ENCODE measurements at places on chromosomes 1 and 21.

DNA sequence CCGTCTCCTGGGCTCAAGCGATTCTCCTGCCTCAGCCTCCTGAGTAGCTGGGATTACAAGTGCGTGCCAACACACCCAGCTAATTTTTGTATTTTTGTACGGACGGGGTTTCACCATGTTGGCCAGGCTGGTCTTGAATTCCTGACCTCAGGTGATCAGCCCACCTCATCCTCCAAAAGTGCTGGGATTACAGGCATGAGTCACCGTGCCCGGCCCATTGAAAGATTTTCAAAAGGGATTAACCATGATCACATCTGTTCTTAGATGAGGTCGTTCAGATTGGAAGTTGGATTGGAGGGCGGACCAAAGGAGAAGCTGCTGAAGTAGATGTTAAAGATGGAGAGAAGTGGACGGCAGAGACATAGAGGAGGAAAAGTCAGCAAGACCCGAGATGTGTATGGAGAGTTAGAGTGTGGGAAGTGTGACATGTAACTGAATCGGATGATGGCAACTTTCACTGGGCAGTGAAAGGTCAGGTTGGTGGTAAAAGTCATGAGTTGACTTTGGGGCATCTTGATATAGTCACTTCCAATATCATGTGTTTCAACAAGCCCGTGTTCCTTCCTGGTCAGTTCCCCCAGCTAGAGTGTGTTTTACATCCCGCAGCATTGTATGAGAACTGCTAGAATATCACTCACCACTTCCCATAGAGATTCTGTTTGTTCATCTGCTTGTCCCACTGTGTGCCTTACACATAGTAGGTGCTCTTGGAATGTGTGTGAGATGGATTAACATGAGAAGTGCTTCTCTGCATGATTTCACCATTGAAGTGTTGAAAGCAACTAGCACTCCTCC is 54.4 kb upstream of the TINAGL1 start:
- no peak for DNase-seq

GRCh38 chr1:211326528-211327345 is at the start of gene TRAF5:
TRAF5 (plus strand) TSS chr1:211326833; CDS start chr1:211353240, 26,407 bp downstream.
- DNase-seq, result peak; percentile 82

DNA sequence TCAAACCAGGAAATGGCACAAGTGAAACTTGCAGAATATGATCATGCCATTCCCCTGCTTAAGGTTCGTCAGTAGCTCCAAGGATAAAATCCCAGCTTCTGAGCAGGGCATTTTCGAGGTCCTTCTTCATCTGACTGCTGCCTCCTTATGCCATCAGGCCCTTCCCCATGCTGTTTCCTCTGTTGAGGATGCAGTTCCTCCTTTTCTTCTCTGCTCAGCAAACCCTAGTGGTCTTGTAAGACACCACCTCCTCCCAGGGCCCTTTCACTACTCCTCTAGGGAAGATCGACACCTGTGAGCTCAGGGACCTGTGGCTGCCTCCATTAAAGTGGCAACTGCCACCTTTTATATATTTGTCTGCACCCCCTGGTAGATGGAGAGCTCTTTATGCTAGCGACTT is 62.1 kb upstream of the JUN start:
- no peak for DNase-seq

DNA sequence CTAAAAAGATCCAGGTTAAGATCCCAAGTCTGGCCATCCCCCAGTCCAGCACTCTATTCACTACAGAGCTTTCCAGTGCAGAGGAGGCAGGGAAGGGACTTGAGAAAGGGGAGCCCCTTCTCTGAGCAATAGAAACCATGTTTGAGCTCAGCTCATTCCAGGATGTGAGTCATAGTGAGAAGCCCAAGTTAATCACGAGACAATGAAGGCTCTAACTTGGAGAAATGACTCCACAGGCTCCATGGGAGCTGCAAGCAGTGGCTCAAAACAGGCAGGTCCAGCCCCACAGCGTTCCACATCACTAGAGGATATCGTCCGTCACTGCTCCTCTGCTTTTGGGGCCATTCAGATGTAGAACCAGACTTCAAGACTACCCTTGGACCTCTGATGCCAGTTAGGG is 59.1 kb downstream of the CAMK2N1 start:
- DNase-seq, result peak; percentile 84

GRCh38 chr1:41758904-41759548 is 159.7 kb downstream of the HIVEP3 start:
- peak; percentile 70 for DNase-seq

DNA sequence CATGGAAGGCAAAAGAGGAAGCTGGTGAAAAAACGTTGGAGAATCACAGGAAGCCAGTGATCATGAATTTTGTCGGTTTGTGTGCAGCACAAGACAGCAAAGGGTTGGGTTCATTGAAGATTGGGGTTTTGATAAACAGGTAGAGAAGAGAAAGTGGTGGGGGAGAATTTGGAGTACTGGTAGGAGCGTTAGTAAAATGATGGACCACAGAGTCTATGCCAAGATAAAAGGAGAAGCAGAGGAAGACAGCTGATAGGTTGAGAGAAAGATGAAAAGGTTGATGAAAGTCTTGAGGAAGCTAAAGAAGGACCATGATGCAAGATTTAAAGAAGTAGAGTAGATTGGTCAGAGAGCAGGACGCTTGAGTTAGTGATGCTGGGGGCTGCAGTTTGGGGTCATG is 156.8 kb upstream of the POU3F1 start:
- DNase-seq, result no peak

DNA sequence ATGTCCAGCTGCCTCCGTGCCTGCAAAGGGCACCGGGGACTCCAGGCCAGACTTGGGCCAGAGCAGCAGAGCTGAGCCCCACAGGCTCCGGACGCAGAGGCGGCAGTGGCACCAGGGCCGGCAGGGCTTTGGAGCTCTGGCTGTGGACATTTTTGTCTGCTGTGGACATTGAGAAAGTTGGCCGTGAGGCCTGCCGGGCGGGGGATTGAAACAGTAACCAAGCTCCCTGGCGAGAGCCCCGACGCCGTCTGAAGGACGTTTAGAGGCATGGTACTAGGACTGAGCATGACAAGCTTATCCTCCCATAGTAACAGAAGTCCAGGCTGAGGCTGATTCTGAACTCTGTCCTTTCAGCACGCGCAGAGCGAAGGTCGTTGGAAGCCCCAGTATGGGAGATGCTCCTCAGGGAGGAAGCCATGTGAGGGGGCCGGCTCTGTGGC is 323.8 kb downstream of the AMY1C start:
- DNase-seq, result no peak

DNA sequence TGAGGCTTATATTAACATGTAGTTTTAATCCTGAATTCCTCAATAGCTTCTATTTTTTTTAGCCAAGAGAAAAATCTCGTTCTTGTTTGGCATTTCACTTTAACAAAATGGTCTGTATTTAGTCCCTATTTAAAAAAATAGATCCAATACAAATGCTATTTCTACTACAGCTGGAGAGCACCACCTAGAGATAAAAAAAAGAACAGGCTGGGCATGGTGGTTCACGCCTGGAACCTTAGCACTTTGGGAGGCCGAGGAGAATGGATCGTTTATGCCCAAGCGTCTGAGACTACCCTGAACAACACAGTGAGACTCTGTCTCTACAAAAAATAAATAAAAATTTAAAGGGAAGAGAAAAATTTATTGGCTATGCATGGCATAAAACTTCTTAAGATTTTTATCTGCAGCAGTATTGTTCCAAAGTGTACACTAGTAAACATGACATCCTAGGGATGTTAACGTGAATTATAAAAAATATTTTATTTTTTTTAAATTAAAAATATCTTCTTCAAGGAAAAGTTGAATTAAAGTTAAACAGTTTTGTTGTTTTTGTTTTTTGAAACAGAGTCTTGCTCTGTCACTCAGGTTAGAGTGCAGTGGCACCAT is 4.4 kb downstream of the ST7L start:
- DNase-seq, result peak; percentile 38

GRCh38 chr1:187264995-187265602 is 436.4 kb downstream of the PLA2G4A start:
- DNase-seq, result no peak

DNA sequence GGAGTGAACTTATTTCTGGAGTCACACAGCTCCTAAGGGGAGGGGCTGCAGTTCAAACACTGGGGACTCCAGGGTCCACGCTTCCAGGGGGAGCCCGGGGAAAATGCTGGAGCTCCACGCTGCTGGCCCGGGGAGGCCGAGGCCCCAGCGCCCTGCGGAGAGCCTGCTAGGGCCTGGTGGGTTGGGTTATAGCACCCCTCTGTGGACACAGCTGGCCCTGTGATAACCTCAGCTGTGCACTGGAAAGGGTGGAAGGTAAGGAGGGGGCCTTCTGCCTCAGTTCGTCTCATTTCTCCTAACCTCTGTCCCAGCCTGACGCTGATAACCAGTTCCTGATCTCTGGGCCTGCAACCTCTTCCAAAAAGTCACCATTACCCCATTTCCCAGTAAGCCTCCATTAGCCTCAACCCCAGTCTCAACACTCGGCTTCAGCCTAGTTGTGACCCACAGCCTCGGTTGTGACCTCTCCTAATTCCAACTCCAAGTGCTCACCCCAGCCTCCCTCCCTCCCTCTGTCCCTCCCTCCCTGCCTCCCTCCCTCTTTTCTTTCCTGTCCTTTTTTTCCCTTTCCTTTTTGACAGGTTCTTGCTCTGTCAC is 7.1 kb downstream of the NBL1 start:
- peak; percentile 90 for DNase-seq

DNA sequence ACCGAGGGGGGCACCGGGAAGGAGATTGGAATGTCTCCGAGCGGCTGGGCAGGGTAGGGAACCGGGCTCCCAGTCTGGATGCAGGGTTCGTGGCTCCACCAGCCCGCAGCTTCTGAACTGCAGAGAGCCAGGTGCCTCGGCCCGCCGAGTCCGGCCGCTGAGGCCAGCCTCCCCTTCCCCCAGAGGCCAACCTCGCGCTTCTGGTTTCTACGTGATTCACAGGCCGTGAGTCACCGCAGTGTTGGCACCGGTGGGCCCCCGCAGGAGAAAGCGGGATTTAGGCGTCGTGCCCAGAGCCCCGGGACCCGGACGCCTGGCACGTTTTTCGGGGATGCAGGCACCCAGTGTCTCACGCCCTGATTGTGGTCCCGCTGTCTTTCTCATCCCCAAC is 458 bp downstream of the CRABP2 start:
- DNase-seq, result peak; percentile 78

- no peak for DNase-seq
Observed at GRCh38 chr1:37069406-37069805, 35.1 kb upstream of the GRIK3 start.

DNA sequence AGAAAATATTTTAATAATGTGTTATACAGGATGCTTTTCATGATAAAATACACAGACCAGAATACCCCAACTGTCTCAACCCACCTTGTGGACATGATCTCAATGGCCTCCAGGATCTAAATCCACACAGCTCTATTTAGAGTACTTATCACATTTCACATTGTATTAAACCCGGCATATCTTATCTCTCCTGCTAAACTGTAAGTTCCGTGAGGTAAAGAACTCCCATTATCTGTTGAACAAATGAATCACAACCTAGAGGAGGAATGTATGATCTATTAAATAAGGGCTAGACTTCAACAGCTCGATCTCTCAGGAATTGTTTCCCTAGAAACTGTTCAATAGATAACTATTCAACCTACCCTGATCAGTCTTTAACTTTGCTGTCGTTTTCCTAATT is 6.9 kb downstream of the ETV3 start:
- no peak for DNase-seq

- DNase-seq, result no peak
Observed at GRCh38 chr1:155245163-155245524, 10.1 kb downstream of the ENTREP3 start.

DNA sequence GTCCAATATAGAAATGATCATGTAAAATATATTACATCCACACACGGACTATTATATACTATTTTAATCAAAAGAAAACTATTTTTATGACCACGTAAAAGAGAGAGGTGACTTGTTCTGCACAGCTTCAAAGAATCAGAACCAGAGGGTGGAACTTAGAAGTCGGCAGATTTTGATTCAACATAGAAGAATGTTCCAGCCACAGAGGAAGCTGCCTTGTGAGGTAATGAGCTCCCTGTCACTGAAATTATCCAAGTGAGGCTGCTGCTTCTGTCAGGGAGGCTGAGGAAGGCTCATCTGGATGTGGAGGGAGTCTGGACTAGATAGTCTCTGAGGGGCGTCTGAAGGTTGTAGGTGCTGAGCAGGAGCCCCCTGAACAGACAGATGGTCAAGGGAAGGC is 2.7 kb downstream of the PLEKHA6 start:
- peak; percentile 47 for DNase-seq

DNA sequence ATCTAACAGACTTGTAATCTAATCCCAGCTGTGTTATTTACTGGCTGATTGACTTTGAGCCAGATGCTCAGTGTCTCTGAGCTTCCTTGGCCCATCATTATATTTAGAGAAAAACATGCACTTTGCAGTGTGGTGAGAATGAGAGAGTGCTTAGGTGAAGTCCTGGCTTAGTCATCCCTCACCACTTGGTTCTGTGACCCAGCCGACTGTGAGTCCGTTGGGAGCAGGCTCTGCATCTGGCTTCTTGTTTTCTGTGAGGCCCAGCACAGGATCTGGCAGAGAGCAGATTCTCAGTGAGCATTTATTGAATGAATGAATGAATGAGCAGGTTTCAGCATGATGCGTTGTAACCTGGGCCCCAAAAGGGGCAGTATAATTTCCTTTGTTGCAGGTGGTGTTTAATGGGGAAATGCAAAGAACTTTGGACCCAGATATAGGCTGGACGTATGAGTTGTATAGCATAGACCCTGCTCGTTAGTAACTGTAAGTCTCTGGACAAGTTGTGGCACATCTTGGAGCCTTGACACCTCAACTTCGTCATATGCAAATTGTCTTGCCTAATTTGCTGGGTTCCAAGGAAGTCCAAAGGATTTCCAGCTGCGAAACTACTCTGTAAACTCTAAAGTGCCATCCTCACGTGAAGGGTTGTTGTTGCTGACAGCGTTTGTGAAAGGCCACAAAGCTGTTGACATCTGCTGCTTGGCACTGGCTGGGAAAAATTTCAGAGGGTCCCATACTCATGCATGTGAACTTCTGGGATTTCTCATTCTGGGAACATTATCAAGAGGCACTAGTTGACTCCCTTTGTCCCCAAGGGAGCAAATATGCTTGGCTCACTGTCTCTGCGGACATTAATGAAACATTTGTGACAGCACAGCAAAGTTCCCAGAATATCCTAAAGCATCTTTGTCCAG is 138.8 kb upstream of the USP24 start:
- peak; percentile 20 for DNase-seq

GRCh38 chr1:227353186-227353585 is 34.9 kb upstream of the CDC42BPA start:
- DNase-seq, result no peak

GRCh38 chr1:243938208-243938607 is 88.2 kb upstream of the AKT3 start:
- DNase-seq, result no peak

DNA sequence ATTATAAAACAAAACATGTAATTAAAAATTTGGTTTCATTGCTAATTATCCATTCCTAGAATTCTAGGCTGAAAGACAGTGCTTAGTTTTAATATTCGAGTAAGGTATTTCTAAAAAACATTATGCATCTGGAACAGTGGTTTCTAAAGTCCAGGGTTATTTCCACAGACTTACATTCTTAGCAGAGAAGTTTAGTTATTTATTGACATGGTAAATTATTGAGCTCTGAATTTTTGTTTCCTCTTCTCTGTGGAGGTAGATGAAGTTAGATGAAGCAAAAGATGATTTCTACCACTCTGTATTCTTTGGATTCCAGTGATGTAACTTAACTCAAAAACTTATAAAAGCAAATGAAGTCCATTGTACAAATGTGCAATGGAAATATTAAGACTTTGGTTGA is 709.4 kb downstream of the MRPL39 start:
- DNase-seq, result no peak

GRCh38 chr21:31052489-31053142 is 14.3 kb upstream of the KRTAP19-8 start:
- no peak for DNase-seq

GRCh38 chr1:43864111-43865045 is 69.2 kb upstream of the ARTN start:
- DNase-seq, result no peak

GRCh38 chr1:44786138-44786840 is 1.7 kb downstream of the BEST4 start:
- DNase-seq, result peak; percentile 76

Measured in AG20443 (cell line).